ENCODE measurements at places on chromosomes 6 and 20. TPM values are rescaled to one million over a fixed set of nuclear protein-coding genes. Genes with fewer than 3 reads are reported as not detected.

DNA sequence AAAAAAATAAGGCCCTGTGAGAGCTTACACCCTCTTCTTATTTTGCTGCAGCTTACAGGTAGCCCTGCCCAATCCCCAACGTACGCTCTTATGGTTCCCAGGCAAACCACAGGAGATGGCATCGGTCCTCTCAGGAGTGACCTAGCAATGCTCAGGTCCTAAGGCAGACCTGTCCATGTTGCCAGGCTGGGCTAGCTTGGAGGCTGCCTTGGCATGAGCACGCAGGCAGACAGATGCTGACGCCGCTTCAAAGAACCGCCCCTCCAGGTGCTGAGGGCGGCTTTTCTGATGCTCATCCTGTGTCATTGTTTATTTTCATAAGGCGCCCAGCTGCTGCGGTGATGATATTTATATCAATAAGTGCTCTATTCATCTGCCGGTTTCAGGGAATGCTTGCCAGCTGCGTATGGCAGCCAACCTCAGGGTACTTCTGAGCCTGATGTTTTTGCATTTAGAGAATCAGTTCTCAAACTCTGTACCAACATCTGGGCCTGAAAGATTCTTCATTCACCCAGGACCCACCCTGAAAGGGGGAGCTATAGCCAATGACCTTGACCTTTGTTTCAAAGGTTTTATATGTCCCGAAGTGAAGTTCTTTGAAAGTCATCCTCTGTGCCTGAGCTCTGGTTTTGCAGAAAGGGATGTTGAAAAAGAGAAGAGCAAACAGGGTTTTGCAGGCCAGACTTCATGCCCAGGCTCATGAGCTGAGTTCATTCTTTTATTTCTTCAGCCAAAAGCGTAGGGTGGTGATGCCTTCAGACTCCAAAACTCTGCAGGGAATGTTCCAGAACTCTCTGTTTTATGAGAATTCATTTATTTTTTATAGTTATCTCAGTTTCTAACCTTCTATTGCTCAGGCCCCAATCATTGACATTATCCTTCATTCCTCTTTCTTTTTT is 475.6 kb upstream of the CHD6 start:
- no peak overlapping the region for H3K27ac ChIP-seq
- H3K27me3 ChIP-seq, result no peaks in the 10 kb centered on the region
- no peak overlapping the region for H3K4me3 ChIP-seq
- no peak for DNase-seq

DNA sequence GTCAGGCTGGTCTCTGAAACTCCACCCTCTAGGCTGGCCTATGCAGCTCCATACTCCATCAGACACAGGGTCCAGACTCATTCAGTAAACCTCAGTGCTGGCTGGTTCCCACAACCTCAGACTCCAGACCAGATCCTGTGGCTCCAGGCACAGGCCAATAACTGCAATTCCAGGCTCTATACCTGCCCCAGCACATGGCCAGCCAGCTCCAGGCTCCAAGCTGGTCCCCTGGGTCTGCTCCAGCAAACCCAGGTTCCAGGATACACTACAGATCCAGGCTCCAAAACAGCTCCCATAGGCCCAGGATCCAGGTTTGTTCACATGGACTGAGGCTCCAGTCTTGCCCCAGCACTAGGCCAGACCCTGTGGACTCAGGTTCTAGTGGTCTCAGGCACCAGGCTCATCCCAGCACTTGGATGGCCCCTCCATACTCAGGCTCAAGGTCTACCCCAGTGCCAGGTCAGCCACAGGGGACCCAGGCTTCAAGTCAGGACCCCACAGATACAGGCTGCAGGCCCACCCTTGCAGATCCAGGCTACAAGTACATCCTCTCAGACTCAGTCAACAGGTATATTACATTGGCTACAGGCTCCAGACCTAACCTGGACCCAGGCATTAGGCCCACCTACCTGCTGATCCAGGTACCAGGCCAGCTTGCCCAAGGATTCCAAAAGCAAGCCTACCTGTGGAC is 117.6 kb upstream of the TMEM170B start:
- no peak overlapping the region for H3K27ac ChIP-seq
- no peaks in the 10 kb centered on the region for H3K36me3 ChIP-seq
- H3K4me1 ChIP-seq, result no peaks in the 10 kb centered on the region
- H3K27me3 ChIP-seq, result no peaks in the 10 kb centered on the region

DNA sequence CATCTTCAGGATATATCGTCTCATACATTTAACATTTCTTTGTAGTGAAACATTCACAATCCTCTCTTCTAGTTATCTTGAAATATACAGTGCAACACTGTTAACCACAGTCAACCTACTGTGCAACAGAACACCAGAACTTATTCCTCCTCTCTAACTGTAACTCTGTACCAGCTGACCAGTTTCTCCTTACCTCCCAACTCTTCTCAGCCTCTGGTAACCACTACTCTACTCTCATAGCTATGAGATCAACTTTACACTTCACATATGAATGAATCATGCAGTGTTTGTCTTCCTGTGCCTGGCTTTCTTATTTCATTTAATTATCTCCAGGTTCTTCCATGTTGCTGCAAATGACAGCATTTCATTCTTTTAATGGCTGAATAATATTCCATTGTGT is 337.6 kb downstream of the BTBD9 start:
- no peaks in the 10 kb centered on the region for H3K4me1 ChIP-seq
- no peak for DNase-seq
- H3K27ac ChIP-seq, result no peak overlapping the region
- no peaks in the 10 kb centered on the region for H3K36me3 ChIP-seq
- no peak overlapping the region for H3K4me3 ChIP-seq
- no peaks in the 10 kb centered on the region for H3K27me3 ChIP-seq

- no peaks in the 10 kb centered on the region for H3K36me3 ChIP-seq
- no peak for DNase-seq
- H3K4me3 ChIP-seq, result no peak overlapping the region
- peaks cover 2% of the 10 kb centered on the region for H3K27me3 ChIP-seq
Measured at GRCh38 chr20:45828589-45828988, 1.5 kb upstream of the TNNC2 start.

DNA sequence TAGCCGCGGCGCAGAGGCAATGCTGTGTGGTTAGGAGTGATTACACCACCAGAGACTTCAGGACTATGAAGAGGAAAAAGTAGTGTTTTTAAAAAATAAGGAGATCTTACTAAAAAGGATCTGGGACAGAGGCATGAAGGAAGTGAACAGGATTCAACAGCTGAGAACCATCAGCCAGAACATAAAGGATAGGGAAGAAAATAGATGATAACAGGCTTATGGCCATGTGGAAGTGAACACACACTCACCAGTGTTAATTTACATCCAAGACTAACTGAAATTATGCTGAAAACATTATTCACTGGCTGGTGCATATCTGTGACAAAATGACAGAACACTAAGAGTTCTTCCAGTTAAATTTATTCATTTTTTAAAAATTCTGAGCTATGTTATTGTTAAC is 47.5 kb upstream of the BCLAF1 start:
- H3K36me3 ChIP-seq, result no peaks in the 10 kb centered on the region
- no peaks in the 10 kb centered on the region for H3K4me1 ChIP-seq
- H3K27me3 ChIP-seq, result no peaks in the 10 kb centered on the region
- DNase-seq, result no peak
- no peak overlapping the region for H3K27ac ChIP-seq

- no peak overlapping the region for H3K4me3 ChIP-seq
- no peaks in the 10 kb centered on the region for H3K27me3 ChIP-seq
- no peaks in the 10 kb centered on the region for H3K4me1 ChIP-seq
- H3K36me3 ChIP-seq, result no peaks in the 10 kb centered on the region
- no peak for DNase-seq
Measured at GRCh38 chr6:125519367-125519766, 217.6 kb upstream of the HDDC2 start.

GRCh38 chr6:119865466-119866350 is 516.1 kb upstream of the MAN1A1 start:
- H3K4me3 ChIP-seq, result no peak overlapping the region
- H3K27ac ChIP-seq, result no peak overlapping the region
- no peaks in the 10 kb centered on the region for H3K27me3 ChIP-seq

Gene COL12A1
- total RNA-seq, result not detected

Gene EYA4
- total RNA-seq, result not detected

Gene GSTA4
- 0.25 TPM for total RNA-seq

Measured in CD4-positive, alpha-beta T cell (primary cell).